ENCODE measurements at places on chromosomes 16 and 17.
A peak's percentile ranks its signal among the peaks of the same experiment; 100 is the strongest.

GRCh38 chr17:81401723-81402529, 6.7 kb downstream of the BAHCC1 start:
- DNase-seq = no peak

DNA sequence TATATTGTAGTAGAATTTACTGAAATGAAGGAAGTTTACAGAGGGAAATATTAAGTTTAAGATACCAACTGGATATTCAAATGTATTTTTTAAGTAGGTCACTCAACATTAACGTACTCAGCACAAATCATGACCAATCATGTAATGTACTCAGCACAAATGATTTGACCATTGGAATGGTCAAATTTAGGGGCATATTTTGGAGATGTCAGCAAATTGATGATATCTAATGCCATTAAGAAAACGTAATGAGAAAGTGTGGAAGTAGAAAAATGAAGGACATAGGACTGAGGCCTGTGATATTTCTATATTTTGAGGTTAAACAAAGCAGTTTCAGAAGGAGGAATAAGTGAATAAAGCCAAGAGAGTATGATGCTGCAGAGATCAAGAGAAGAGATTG, 334.8 kb downstream of the KIF2B start:
- no peak for DNase-seq

- peak; percentile 61 for DNase-seq
These were observed 107.9 kb downstream of the SMG6 start for GRCh38 chr17:2195729-2196128.

GRCh38 chr16:53826658-53827057, 122.7 kb downstream of the FTO start:
- no peak for DNase-seq

- DNase-seq = no peak
These were observed 76.2 kb downstream of the CHD9 start for GRCh38 chr16:53131050-53131362.

GRCh38 chr16:78796221-78796866, 696.9 kb downstream of the WWOX start:
- peak; percentile 11 for DNase-seq

DNA sequence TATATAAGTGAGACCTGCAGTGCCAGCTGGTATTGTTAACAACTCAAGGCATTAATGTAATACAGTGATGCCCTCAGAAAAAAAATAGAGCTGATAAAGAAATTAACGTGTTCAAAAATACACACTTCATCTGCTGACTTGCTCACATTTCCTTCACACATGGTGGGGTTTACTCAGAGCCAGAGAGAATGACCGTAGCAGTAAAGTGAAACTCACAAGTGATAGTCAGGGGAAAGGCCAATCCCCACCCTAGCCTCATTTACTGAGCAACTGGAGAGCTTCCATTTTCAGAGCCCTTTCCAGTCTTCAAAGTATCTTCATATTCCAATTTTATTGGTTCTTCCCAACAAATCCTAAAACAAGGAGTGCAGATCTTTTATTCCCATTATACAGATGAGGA, 74.0 kb upstream of the HLF start:
- no peak for DNase-seq

- DNase-seq = no peak
These were observed at the start of gene MAPK7 for GRCh38 chr17:19378416-19379360. Gene MAPK7 (plus strand): TSS chr17:19378498. CDS start chr17:19378901, 403 bp downstream.

DNA sequence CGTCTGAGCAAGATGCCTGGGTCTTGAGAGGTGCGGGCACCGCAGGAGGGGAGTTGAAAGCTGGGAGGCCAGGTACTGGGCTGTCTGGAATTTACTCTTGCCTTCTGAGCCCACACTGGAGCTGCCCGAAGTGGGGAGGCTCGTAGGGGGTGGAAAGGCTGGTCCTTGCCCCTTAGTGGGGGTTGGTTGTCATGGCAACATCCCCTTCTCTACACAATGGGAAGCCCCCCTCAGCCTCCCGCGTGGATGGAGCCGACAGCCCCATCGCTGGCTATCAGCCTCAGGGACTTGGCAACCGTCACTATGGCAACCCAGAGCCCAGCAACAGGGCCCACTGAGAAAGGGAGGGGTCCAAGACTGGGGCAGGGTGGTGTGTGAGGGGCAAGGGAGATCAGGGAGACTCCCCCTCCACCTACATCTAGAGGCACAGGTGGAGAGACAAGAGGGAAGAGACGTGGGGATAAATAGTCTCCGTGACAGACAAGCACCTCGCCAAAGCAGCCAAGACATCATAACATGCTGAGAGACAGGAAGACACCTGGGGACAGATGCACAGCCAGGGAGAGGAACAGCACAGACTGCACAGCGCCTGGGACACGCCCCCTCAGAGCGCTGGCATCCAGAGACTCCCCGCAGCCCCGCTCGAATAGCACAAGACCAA, 5.3 kb upstream of the DNAH2 start:
- DNase-seq = no peak

GRCh38 chr17:7459961-7460545, 15.2 kb downstream of the CHRNB1 start:
- DNase-seq = no peak

DNA sequence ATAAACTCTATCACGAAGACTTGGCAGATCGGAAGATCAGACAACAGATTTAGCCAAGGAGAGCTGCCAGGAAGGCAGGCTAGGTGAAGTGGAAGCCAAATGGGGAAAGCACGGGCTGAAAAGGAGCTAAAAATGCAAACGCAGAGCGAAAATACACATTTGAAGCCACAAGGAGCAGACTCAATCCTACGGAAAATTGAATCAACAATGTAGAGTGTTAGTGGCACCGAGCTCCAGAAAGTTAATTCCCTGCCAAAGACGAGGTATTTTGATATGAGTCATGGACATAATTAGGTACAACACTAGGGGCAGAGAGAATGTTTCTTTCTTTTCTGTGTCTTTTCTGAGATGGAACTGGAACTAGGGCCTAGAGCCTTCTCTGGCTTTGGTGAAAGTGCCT, 20.7 kb downstream of the GSG1L start:
- DNase-seq = no peak

DNA sequence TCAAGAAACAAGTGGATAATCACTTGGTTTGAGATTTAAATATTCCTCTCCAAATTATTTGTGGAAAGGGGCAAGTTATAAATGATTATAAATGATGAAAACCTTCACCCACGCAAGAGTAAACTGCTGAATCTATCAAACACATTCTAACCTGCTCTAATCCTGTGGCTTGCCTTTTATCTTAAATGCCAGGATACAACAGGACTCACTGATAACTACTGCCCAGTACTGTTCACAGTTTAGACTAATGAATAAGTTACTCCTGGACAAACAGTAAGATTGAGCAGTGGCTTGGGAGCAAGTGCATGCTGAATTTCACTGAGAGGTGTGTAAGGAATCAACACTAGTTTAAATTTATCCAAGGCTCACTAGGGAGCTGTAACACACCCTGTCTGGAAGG, 31.1 kb downstream of the IGF2BP1 start:
- DNase-seq = no peak

DNA sequence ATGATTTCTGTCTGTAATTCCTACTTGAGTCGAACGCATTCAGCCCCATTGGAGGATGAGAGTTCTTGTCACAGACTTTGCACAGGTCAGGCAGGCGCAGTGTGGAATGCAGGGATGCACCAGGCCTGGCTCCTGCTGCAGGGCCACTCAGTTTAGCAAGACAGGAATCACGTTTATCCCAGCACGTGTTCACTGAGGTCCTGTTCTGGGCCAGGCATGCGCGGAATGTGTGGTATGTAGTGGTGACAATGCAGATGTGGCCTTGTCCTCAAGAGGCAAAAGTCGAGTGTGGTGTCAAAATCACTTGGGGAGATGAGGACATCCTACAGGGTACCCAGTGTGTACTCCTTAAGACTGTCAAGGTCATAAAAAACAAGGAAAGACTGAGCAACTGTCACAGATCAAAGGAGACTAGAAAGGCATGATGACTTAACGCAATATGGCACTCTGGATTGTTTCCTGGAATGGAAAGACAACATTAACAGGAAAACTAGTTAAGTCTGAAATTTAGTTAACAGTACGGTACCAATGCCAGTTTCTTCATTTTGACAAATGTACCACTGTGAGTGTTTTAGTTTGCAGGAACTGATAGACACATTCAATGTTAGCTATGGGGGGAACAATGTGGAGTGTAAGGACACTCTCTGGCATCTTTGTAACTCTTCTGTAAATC, 121.5 kb upstream of the ADAMTS18 start:
- DNase-seq = no peak

DNA sequence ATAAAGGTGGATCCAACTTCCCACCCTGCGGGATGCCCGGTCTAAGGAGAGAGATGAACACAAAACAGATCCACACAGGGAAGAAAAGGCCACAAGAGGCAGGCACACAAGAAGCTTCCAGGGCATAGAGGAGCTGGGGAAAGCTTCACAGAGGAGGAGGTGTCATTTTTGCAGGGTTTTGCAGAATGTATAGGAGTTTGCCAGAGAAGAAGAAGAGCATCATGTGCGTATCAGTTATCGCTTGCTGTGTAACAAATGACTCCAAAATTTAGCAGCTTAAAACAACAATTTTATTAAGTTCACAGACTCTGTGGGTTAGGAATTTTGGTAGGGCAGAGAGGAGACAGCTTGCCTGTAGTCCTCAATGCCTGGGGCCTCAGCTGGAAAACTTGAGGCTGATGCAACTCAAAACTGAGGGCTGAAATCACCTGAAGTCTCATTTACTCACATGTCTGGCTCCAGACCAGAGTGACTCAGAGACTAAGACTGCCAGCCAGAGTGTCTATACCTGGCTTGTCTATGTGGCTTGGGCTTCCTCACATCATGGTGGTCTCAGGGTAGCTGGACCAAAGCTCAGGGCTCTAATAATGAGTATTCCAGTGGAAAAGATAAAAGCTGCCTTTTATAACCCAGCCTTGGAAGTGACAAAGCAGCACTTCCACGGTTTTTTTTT, 33.9 kb upstream of the ZNF423 start:
- DNase-seq = no peak

Data from kidney glomerular epithelial cell (primary cell).